ENCODE measurements at places on chromosomes 4 and X.
A peak's percentile ranks its signal among the peaks of the same experiment; 100 is the strongest.

DNA sequence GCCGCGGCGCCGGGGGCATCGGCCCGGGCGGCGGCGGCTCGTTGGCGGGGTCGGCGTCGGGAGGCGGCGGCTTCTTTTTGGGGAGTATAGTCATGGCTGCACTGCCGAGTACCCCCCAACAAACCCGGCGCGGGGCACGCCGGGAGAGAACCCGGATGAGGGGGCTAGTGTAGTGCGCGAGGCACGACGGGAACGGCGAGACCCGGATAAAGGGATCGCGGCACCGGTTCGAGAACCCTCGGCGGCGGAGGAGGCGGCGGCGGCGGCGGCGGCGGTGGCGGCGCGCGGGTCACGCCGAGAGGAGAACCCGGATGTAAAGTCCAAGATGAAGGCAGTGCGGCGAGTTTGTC, at the start of gene OTUD5:
Gene OTUD5 (minus strand): TSS at position 131 of the 350 bp plus-strand sequence. CDS start 37 bp downstream, at position 94.
- peak; percentile 81 for DNase-seq

GRCh38 chr4:38993683-38994082, 38.5 kb downstream of the TMEM156 start:
- DNase-seq = no peak

GRCh38 chr4:132809298-132810032, 339.6 kb upstream of the PCDH10 start:
- DNase-seq = no peak

- no peak for DNase-seq
These were observed 328.4 kb upstream of the HAND2 start for GRCh38 chr4:173858471-173858870.

DNA sequence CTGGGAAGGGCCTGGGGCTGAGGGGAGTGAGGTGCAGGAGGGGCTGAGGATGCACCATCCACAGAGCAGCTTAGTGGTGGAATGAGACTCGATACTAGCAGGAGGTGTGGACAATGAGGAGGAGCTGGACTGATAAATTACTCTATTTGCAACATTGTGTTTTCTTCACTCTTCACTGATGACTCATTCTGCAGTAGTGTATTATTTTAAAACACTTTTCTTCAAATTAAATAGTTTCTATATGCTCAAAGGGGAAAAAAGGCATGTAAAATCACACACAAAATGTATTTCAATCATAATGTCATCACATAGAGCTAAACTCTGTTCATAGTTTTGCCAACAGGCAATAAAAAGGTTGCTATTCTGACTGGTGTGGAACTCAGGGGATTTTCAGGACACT, 467.0 kb upstream of the CTSO start:
- DNase-seq = no peak
